Activated T-cell treated with anti-CD3 and anti-CD28 coated beads for 24 hours (primary cell): ENCODE measurements at places on chromosomes 13 and 19.

DNA sequence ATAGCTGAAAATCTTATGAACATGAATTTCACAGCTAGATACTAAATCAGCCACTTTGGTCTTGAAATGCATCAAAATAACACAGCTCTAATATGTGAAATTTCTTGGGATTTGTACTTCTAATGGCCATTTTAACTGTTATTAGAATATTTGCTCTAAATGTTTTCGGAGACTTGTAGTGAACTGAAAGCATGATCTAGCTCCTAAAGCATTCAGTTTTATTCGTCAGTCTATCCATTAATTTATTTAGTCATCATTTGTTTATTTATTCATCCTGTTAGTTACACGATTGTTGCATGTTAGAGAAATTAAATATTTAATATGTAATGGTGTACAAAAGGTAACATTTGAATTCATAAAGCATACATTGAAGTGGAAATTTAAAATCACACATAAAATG lies 1132.7 kb downstream of the SLITRK1 start:
- DNase-seq, result no peak

DNA sequence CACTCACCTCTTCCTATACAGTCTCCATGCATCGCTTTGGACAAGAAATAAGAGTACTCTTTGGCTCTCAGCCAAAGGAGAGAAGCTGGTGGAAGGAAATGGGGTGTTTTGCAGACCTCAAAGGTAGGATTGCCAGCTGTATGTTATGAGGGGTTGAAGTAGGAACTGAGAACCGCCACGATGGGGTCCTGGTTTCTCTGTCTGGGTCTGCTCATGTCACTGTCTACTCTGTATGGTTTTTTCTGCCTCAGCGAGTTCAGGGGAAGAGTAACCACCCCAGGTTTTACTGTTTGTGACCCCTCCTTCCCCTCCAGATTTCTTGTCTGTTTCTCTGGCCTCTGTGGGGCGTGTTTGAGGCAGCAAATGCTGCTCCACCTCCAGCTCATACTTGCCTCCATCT lies 4.1 kb downstream of the ZNF805 start:
- no peak for DNase-seq

- DNase-seq, result no peak
Measured at GRCh38 chr13:89843621-89844020, 1503.9 kb upstream of the MIR17HG start.

DNA sequence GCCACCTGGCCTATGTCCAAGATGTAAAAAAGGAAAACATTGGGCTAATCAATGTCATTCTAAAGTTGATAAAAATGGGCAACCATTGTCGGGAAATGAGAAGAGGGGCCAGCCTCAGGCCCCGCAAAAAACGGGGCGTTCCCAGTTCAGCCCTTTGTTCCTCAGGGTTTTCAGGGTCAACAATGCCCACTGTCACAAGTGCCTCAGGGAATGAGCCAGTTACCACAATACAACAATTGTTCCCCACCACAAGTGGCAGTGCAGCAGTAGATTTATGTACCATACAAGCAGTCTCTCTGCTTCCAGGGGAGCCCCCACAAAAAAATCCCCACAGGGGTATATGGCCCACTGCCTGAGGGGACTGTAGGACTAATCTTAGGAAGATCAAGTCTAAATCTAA lies 112.5 kb downstream of the ZNF486 start:
- no peak for DNase-seq

DNA sequence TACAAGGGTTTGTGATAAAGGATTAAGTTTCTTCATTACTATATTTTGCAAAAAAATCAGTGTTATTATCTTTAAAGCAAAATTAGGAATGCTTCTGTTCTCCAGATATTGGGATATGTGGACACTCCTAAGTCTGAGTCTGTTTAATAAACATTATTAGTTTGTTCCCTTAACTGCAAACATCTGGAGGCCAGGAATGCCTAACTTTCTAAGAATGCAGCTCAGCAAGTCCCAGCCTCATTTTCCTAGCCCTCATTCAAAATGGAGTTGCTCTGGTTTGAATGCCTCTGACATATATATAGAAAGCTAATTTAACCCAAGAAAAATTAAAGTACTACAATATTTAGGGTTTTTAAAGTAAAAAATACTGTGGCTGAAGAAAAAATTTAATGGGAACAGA lies 33.6 kb upstream of the EDNRB start:
- no peak for DNase-seq

DNA sequence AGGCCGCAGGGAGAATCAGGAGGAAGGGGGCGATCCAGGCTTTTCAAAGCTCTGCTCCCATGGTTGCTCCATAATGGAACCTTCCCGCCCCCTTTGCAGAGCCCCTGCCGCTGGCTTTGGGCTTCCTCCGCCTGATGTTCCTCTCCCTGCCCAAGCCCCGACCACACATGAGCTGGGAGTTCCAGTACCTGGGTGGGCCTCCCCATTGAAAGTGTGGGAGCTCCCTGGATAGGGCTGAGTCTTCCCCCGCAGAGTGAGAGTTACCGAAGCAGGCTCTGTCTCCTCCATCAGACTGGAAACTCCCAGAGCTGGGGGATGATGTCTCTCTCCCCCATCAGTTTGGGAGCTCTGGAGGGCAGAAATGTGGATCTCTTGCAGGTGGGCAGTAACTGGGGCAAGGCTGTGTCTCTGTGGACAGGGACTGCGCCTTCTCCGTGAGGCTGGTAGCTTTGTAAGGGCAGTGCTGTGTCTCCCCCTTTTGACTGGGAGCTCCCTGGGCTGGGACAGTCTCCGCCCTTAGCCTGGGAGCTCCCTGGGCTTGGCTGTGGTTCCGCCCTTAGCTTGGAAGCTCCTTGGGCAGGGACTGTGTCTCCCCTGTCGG lies 722 bp downstream of the DCAF15 start:
- DNase-seq, result no peak

DNA sequence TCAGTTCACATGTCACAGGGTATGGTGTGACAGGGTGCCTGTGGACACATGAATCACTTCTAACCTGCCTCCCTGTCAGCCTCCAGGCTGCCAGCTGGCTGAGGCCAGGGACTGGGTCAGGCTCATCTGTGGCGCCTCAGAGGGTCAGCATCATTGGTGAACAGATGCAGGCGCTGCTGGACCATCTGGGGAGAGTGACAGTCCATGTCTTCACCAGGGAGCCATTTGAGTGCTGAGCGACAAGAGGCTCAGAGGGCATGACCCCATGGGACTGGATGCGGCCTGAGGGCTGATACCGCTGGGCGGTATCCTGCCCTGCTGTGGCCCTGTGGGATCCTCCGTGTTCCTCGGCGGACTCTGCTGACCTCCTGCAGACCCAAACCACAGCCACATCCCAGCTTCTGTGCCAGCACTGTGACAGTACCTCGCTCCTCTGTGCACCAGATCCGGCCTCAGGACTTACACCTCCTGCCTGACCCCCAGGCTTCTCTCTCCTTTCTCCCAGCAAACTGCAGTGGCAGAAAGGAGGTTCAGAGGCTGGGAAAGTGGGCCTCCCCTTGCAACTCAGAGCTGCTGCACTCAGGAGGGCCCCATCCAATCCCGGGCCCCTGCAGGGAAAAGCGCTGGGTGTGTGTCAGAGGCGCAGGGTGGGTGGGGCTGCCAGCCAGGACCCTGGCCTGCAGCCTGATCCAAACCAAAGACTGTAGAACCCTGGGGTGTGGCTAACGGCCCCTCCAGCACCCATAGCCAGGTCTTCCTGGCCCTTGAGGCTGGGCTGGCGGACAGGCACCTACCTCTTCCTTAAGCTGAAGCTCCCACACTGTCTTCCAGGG lies 10.2 kb downstream of the ACTMAP start:
- no peak for DNase-seq

- no peak for DNase-seq
Measured at GRCh38 chr13:61833228-61833627, 417.6 kb upstream of the PCDH20 start.

- no peak for DNase-seq
Measured at GRCh38 chr19:15540435-15540834, 32.1 kb downstream of the CYP4F22 start.
